HTR-8/SVneo (cell line): ENCODE measurements at places on chromosomes 1 and 21.

- no peak for DNase-seq
These were observed 831.4 kb downstream of the ADGRL2 start for GRCh38 chr1:82632155-82632554.

- no peak for DNase-seq
These were observed 79.4 kb downstream of the WDR4 start for GRCh38 chr21:42799948-42800347.

- DNase-seq, result no peak
These were observed 76.1 kb upstream of the ZNF326 start for GRCh38 chr1:89918794-89919155.

GRCh38 chr1:192907545-192908243 lies 98.9 kb downstream of the RGS2 start:
- DNase-seq, result no peak

DNA sequence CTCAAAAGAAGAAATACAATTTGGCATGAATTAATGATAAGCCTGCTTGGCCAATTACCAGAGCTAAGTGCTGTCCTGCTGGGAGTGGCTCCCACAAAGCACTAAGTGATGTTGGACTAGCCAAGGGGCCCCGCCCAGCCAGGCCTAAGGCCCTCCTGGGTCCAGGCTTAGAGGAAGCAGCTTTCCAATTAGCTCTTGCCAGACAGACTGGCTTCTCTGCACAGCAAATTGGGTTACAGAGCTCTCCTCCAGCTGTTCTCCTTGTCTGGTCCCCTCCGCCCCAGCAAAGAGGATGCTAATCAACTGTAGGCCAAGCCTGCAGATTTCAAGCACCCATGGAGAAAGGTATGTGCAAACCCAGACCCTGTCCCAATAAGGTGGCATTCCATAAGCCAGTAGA lies 151.9 kb downstream of the DMRTA2 start:
- DNase-seq, result no peak

- DNase-seq, result no peak
These were observed 15.2 kb downstream of the EPHX1 start for GRCh38 chr1:225825078-225825477.

DNA sequence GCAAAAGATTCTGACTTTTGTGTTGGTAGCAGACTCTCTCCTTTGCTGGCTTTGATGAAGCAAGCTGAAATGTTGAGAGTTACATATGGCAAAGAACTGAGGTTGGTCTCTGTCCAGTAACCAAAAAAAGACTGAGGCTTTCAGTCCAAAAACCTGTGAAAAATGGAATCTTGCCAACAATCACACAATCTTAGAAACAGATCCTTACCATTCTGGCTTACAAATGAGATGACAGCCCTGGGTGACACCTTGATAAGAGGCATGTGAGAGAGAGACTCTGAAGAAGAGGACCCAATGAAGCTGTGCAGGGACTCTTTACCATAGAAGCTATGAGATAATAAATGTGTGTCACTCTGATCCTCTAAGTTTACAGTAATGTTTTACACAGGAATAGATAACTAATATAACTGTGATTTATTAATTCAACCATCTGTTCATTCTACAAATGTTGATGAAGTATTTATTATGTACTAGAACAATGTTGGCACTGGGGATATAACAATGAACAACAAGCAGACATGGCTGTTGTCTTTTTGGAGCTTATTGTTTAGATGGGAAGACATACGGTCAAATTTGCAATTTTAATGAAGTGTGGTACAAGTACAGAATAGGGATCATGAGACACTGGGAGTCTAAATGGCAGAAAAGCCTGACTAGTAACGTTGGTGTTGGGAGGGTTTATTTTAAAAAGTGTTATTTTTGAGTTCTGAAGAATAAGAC lies 251.0 kb downstream of the OLFM3 start:
- DNase-seq, result no peak

DNA sequence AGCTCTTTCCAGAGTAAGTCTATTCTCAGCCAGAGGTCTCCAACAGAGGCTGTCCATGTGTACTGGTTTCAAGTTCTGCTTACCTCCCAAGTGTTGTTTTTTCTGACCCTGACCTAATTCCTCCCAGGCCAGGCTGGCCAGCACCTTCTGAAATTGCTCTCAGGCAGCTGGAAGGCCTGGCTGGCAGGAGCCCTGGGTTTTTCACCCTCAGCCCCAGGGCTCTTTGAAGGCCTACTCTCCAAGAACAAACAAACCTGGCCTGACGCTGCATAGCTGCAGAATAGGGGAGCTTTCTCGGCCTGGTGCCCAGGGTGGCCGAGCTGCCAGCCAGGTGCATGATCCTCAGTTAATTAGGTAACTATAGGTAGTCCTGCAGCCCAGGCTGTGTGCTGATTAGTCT lies 147.5 kb downstream of the CACNA1E start:
- DNase-seq, result no peak

DNA sequence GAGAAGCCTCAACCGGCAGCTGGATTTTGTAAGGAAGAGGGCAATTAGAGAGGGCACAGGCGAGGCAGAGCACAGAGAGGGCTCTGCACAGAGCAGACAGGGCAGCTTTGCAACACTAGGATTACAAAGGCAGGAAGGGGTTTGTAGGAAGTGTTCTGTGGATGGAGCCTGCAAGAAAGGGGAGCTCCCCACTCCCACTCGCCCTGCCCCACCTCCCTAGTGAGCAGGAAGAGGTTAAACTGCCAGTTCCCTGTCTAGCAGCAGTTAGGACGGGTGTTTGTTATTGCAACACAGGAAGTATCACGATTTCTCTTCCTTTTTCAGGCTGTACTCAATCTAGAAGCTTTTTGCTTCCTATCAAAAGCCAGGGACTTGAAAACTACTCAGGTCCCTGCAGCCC lies 63.3 kb upstream of the LRRC8D start:
- DNase-seq, result no peak

- no peak for DNase-seq
These were observed 53.6 kb downstream of the SLC45A1 start for GRCh38 chr1:8371372-8371991.

DNA sequence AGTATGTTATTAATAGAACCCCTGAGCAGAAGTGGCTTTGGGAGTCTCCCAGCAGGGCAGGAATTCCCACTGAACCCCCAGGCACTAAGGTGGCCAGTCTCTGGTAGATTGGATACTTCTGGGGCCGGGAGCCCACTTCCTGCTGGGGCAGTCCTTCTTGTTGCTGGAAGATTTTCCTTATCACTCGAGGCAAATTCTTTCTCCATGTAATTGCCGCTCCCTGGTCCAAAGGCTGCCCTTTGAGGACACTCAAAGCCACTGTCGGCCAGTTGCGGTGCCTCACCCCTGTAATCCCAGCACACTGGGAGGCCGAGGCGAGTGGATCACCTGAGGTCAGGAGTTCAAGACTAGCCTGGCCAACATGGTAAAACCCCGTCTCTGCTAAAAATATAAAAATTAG lies 22.6 kb upstream of the TNFRSF1B start:
- DNase-seq, result no peak

DNA sequence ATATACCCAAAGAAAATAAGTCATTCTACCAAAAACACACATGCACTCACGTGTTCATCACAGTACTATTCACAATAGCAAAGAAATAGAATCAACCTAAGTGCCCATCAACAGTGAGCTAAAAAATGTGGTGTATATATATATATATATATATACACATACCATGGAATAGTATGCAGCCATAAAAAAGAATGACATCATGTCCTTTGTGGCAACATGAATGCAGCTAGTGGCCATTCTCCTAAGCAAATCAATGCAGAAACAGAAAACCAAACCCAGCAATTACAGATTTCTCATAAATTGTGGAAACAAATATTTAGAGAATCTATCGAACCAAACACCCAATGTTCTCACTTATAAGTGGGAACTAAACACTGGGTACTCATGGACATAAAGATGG lies 585.7 kb downstream of the SMYD3 start:
- DNase-seq, result no peak

DNA sequence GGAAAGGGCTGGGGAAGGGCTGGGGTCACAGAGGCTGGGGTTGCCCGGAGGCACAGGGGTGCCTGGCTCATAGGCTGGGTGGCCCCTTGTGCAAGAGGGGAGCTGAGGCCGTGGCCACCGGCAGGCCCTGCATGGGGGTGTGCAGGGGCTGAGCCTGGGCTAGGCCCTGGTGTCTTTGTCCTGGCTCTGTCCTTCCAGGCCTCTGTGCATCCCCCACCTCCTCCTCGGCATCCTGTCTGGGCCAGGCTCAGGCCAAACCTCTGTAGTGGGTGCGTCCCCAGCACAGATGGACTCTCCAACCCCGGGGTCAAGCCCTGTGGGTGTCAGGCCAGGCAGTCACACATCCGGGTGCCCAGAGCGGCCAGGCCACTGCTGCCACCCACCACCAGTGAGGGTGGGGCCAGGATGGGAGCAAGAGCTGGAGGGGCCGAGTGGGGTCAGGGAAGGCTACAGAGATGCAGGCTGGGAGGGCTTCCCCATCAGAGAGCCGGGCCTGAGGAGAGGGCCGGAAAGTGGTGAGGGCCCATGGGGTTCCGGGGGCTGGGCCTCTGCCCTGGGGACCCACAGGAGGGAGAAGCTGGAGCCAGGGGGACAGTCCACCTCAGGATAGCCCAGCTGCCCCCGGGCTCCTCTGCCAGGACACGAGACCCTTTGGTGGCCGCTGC lies 19.4 kb downstream of the PANK4 start:
- DNase-seq, result no peak

DNA sequence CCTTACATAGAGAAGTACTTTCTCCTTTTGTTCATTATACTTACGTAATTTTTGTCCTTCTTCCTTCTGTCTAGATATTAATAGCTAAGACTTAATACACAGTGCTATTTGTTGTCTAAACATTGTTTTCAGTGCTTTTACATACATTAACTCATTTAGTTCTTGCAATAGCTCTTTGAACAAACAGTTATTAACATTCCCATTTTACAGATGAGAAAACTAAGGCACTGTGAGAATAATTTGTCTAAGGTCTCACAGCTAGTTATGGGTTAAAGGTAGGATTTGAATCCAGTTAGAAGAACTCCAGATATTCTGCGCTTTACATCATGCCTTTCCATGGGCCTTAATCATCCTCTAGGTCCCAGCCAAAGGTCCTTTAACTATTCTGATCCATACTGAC lies 19.6 kb downstream of the CCDC17 start:
- no peak for DNase-seq

- no peak for DNase-seq
These were observed 15.0 kb downstream of the NES start for GRCh38 chr1:156662005-156662799.

GRCh38 chr1:169858467-169858866 lies 35.2 kb downstream of the SCYL3 start:
- no peak for DNase-seq

GRCh38 chr1:85060038-85060437 lies 11.7 kb upstream of the MCOLN3 start:
- no peak for DNase-seq

- DNase-seq, result no peak
These were observed 309.5 kb downstream of the PCP4 start for GRCh38 chr21:40176724-40177123.

GRCh38 chr21:20592463-20592862 lies 405.7 kb upstream of the NCAM2 start:
- DNase-seq, result no peak

- DNase-seq, result no peak
These were observed 150.9 kb downstream of the RERE start for GRCh38 chr1:8666389-8667167.

GRCh38 chr1:234975122-234975940 lies 153.3 kb downstream of the TOMM20 start:
- peak; percentile 81 for DNase-seq

DNA sequence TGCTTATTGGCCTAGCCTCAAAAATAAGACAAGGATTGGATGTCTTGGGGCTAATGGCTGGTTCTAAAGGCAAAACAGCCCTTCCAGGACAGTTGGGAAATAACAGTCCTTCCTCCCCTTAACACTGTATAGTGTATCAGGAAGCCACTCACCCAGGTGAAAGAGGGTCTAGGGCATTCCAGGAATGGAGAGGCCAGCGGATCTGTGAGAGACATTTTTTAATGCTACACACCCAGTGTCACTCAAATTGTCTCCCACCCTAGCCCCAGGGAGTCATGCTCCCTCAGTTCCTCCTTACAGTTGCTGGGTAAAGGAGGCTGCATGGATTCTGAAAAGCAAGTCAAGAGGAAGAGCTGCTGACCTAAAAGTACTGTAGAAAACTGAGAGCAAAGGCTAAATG lies 24.1 kb upstream of the EXO1 start:
- DNase-seq, result no peak

DNA sequence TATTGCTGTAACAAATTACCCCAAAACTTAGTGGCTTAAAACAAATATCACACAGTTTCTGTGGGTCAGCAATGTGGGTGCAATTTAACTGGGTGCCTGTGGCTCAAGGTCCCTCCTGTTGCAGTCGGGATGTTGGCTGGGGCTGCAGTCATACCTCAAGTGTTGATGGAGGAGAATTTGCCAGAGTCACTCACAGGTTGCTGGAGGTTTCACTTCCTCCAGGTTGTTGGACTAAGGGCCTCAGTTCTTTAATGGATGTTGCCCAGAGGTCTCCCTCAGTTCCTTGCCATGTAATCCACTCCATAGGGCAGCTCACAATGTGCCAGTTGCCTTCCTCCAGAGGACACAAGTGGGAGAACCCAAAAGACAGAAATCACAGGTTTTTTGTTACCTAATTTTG lies 2.5 kb upstream of the TAF13 start:
- DNase-seq, result no peak

- DNase-seq, result peak; percentile 2
These were observed 514 bp downstream of the AGL start for GRCh38 chr1:99850459-99851291.

GRCh38 chr1:213883618-213884017 lies 104.2 kb upstream of the PROX1 start:
- no peak for DNase-seq

DNA sequence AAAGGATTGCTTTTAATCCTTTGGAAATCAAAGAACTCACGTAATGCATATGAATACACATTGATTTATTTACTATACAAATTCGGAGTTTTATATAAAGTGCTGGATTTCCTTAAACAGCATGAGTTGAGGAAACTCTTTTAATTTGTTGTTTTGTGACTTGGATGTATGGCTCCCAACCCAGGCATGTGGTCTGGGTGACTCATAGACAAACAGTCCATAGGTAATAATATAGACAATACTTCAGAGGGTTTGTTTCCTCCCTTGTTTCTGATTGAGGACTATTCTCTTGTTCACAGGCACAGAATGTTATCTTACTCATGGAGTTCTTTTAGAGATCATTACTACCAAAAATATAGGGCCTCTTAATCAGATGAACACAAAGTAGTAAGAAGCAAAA lies 43.8 kb downstream of the XPR1 start:
- DNase-seq, result no peak
